ENCODE measurements at places on chromosomes 7 and 10.
A peak's percentile ranks its signal among the peaks of the same experiment; 100 is the strongest.

DNA sequence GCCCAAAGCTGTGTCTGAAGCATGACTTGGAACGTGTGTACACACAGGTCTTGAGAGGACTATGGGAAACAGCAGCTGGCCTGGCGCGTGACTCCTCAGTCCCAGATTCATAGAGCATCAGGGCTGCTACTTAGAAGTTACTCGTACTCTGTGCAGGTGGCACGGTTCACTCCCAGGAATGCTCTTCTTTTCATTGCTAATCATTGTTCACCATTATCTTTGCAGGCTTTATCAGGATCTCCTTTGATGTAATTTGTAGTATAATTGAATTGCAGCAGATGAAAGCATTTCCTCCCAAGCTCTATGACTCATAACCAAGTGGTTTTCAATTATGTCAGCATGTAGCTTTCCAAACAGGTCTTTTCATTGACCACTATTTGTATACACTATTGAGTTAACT is 938.9 kb downstream of the NRG3 start:
- DNase-seq = no peak

GRCh38 chr7:144873316-144873845 is 37.5 kb upstream of the TPK1 start:
- no peak for DNase-seq

GRCh38 chr7:112071856-112072255 is 134.3 kb downstream of the DOCK4 start:
- no peak for DNase-seq

DNA sequence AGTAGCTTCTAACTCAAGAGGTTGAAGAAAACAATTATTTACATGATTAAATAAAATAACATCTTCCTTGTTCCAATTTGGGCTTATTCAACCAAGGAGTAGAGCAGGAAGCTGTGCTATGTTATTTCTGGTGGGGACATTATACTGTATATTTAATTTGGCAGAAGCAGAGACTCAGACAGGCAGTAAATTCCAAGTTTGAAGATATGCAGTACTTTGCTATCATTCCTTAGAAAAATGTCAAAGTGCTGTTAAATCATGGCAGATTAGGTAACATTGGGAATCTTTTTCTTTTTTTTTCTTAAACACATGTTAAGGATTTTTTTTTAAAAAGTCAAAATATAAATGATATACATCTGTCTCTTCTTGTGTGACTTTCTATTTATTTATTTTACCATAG is 190.1 kb downstream of the SUGCT start:
- DNase-seq = no peak

DNA sequence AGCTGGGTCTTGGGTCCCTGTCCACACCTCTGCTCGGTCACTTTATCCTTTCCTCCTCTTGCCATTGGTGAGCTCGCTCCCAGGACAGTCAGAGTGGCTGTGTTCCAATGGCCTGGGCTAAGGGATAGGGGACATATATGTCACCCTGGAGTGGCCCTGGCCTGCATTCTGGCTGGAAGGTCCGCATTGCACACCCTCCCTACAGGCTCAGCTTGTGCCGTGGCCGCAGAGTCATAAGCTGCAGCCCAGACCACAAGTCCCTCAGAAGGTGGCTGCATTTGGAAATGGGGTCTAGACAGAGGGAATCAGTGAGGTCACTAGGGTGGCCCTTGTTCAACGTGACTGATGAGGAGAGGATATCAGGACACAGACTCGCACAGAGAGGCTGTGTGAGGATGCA is 363.8 kb upstream of the SHH start:
- no peak for DNase-seq

DNA sequence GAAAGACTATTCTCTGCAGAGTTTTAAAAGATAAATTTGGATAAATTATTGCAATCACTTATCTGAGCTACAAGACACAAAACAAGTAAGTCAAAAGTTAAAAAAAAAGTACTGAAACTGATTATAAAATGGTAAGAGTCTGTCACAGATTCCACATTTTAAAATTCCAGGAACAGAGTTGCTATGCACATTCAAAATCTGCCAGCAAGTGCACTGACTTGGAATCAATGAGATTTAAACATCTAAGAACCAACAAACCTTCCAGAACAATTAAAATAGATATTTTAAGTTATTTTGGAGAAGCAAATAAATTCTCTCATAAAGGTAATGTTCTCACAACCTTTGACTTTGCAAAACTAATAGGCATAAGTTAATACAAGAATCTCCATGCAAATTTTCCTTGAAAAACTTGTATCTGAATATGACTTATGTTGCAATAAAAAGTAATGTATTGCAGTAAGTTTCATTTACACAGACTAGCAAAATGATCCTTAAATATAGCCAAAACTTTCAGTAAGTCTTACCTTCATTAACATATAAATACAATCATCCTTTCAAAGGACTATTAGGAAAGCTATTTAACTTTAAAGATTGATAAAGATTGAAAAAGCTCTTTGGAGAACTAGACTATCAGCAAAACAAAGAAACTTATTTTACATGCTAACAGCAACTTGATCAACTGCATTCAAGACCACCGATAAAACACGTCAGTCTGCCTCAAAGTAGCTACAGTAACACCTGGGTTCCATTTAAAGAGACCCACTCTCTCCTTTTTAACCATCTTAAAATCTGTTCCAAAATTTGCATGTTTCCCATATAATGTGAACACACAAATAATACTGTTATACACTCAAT is 4.4 kb downstream of the ETV1 start:
- DNase-seq = no peak

- DNase-seq = peak; percentile 41
These were observed 141.1 kb downstream of the CDK14 start for GRCh38 chr7:90736968-90737939.

DNA sequence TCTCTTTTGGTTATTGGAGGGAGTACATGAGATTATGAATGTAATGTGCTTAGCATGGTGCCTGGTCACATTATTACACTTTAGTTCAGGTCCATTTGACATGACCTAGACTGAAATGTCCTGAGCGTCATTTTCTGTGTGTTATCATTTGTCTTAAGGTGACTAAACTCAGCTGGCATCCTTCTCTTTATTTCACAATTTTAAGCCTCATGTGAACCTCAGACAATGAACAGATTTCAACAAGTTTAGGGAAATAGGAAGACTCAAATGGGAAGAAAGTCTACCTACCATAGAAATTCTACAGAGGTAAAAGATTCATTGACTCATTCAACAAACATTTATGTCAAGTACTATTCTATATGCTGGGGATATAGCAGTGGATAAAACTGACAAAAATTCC is 70.2 kb upstream of the EXOC6 start:
- DNase-seq = no peak

- no peak for DNase-seq
These were observed 68.3 kb downstream of the GNA12 start for GRCh38 chr7:2775785-2776184.

GRCh38 chr10:71432956-71433767 is 36.4 kb downstream of the CDH23 start:
- no peak for DNase-seq

GRCh38 chr10:70502406-70502805 is 23.8 kb downstream of the PALD1 start:
- DNase-seq = no peak

DNA sequence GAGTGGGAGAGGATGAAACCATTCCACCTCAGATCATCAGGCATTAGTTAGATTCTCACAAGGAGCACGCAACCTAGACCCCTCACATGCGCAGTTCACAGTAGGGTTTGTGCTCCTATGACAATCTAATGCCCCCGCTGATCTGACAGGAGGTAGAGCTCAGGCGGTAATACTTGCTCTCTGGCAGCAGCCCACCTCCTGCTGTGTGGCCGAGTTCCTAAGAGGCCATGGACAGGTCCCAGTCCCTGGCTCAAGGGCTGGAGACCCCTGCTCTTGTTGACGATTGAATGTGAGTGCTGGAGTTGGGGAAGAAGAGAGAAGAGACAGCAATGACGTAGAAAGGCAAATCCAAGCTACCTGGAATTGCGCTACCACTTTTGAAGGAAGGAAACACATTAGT is 267.2 kb downstream of the TFEC start:
- DNase-seq = no peak

- no peak for DNase-seq
These were observed 123.9 kb upstream of the MGMT start for GRCh38 chr10:129343141-129343540.

- DNase-seq = no peak
These were observed 127.7 kb upstream of the NOBOX start for GRCh38 chr7:144531181-144531580.

GRCh38 chr7:45524445-45524844 is 49.7 kb upstream of the ADCY1 start:
- no peak for DNase-seq

DNA sequence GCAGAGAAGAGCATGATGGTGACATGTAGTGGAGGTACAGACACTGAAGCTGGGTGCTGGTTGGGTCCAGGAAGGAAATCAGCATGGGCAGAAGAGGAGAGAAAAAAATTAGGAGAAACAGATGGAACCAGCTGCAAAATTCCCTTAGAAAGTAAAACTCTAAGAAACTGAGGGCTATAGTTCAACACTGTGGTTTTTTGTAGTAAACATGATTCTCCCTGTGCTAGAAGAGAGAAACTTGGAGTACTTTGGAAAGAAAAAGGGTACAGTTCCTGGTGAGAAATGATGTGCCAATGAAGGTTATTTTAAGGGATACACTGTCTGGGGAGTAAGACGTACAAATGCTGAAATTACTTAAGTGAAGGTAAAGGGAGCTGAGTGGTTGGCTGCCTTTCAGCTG is 181.5 kb upstream of the HPS1 start:
- no peak for DNase-seq

GRCh38 chr10:63703113-63703670 is 182.0 kb downstream of the REEP3 start:
- peak; percentile 93 for DNase-seq

GRCh38 chr10:86368046-86368445 is 1.5 kb upstream of the GRID1 start:
- no peak for DNase-seq

DNA sequence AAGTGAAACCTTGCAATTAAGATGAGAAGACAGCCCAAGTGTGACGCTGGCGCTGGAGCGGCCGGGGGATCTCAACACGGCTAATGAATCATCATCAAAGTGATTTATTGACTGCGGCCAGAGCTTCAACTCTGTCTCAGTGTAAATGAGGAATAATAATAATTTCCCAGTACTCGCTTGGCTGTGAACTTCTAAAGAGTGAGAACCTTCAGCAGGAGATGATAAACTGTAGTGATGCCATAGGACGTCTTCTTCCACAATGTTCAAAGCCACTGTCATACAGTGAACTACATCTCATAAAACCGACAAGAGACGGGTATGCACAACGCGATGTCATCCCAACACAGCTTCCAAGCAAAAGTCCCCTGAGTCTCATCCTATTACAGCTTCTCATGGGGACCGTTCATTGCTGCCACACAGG is 123.6 kb upstream of the NOBOX start:
- no peak for DNase-seq

DNA sequence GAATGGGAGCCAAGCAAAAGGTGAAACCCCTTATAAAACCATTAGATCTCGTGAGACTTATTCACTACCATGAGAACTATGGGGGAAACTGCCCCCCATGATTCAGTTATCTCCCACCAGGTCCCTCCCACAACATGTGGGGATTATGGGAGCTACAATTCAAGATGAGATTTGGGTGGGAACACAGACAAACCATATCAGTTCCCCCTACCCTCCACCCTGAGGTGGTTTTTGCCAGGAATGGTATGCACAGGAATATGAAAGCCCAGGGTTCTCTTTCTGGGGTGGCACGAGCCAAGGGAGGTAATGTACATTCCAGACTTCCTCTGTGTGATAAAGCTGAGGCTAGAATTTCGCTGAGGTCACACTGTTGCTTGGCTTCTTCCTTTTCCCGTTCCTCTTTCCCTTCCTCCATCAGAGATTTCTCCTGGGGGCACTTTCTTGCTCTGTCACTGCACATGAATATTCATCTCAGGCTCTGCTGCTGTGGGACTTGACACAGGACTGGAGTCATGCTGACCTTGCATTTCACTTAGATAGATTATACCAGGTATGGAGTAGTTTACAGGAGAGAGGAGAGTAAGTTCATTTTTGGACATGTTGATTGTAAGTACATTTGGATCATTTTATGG is 347.0 kb upstream of the MTPN start:
- no peak for DNase-seq

Data from KBM-7 (cell line).